Pancreas (tissue), 10 donors: ENCODE measurements at places on chromosomes 7 and 10. TPM values are rescaled to one million over a fixed set of nuclear protein-coding genes. Genes with fewer than 3 reads are reported as not detected.

Gene JAKMIP3
- 0.24 TPM for total RNA-seq

Gene NDUFB2
- 53.6 TPM for total RNA-seq

Gene NPTX2
- total RNA-seq: 29.9 TPM

Gene MIOS
- total RNA-seq: 20.0 TPM

Gene LIPJ
- 0.31 TPM for total RNA-seq

Gene LRRD1
- total RNA-seq: not detected

Gene MEPCE
- total RNA-seq: 14.6 TPM

Gene CPA2
- total RNA-seq: 7,200 TPM

Gene ADARB2
- total RNA-seq: 0.34 TPM

Gene ABCC2
- 1.2 TPM for total RNA-seq

Gene EN2
- total RNA-seq: not detected

DNA sequence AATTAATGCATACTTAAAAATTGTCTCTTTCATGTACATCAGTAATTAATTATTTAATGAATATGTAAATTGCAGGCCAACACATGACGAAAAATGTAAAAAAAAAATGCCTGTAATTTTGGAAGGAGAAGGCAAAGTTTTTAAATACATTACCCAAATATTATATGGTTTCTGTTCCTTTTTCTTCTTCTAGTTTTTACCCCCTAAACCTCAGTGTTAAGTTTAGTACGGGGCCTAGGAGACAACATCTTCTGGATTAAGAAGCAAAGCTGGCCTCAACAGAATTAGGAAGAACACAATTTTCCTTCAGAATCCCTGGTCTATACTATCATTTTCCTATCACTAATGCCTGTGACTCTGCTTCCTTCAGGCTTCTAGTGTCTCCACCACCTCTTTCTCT is 459.3 kb upstream of the NRP1 start:
- H3K36me3 ChIP-seq: no peaks in the 10 kb centered on the region
- no peaks in the 10 kb centered on the region for H3K27me3 ChIP-seq

- H3K4me3 ChIP-seq: no peak overlapping the region
- H3K27me3 ChIP-seq: no peaks in the 10 kb centered on the region
- H3K36me3 ChIP-seq: no peaks in the 10 kb centered on the region
- H3K4me1 ChIP-seq: no peaks in the 10 kb centered on the region
These were observed 42.4 kb downstream of the PLCE1 start for GRCh38 chr10:94035982-94036765.

DNA sequence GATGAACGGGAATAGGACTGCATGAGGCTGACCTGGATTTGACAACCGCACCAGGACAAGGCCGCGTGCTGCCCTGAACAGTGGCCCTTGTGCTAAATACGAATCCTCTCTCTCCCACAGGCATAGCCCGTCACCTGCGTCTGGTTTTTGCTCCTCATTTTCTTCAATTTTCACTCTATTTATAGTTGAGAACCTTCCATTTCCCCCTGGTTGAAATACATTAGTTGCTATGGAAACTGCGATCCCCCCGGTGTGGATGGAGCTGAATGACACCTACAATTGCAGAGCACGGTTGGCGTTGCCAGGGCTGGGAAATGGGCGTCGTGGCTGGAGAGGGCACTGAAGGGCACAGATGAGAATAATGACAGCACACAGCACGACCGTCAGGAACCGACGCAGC is 158.6 kb upstream of the PITRM1 start:
- no peak overlapping the region for H3K4me3 ChIP-seq
- H3K27me3 ChIP-seq: no peaks in the 10 kb centered on the region
- no peak for DNase-seq
- H3K27ac ChIP-seq: no peak overlapping the region

- H3K27me3 ChIP-seq: no peaks in the 10 kb centered on the region
- DNase-seq: no peak
- no peak overlapping the region for H3K4me3 ChIP-seq
- no peaks in the 10 kb centered on the region for H3K4me1 ChIP-seq
- H3K27ac ChIP-seq: no peak overlapping the region
These were observed 148.1 kb upstream of the CELF2 start for GRCh38 chr10:10869592-10869991.

DNA sequence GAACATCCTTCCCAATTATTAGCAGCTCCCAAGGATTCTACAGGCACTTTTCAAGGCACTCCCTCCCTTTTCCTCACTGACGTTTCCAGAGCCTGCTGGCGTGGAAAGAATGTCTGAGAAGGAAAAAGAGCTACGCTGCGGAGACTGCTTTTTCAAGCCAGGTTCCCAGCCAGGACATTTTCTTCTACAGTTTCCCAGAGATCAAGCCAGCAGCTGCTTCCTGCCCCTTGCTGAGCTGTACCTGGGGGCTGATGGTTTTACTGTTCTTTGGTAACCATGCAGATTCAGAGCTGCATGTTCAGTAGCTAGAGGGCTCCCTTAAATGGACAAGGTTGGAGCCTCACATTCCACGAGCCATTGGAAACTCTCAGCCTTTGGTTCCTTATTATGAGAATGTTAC is 133.4 kb downstream of the EVX1 start:
- H3K4me1 ChIP-seq: no peaks in the 10 kb centered on the region
- no peak overlapping the region for H3K4me3 ChIP-seq
- no peak overlapping the region for H3K27ac ChIP-seq
- DNase-seq: no peak
- H3K27me3 ChIP-seq: no peaks in the 10 kb centered on the region

GRCh38 chr10:113930482-113931057 is 76.1 kb downstream of the NHLRC2 start:
- no peaks in the 10 kb centered on the region for H3K36me3 ChIP-seq
- H3K27me3 ChIP-seq: no peaks in the 10 kb centered on the region
- no peak overlapping the region for H3K27ac ChIP-seq
- H3K4me1 ChIP-seq: no peaks in the 10 kb centered on the region
- no peak for DNase-seq

DNA sequence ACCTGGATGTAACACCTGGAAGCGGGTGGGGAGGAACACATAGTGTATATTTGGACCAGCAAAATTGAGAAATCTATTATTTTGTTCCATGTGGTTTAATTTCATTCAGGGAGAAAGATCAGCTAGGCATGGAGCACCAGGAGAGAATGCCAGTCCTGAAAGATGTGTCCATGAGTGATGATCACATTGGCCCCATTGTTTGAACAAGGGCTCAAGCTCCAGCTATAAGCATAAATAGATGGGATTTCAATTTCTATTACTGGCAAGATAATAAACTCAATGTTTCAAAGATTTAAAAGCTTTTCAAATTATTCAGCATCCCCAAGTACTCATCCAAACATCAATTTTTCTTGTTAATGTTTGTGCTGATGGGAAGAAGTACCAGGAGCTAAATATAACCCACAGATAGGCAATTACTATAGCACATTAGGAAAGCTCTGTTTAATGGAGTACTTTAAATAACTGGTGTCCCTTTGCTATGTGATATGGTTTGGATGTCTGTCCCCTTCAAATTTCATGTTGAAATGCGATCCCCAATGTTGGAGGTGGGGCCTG is 275.3 kb upstream of the PHYHIPL start:
- H3K27ac ChIP-seq: no peak overlapping the region
- no peaks in the 10 kb centered on the region for H3K4me1 ChIP-seq
- no peaks in the 10 kb centered on the region for H3K27me3 ChIP-seq
- no peak overlapping the region for H3K4me3 ChIP-seq
- no peaks in the 10 kb centered on the region for H3K36me3 ChIP-seq
- DNase-seq: no peak

DNA sequence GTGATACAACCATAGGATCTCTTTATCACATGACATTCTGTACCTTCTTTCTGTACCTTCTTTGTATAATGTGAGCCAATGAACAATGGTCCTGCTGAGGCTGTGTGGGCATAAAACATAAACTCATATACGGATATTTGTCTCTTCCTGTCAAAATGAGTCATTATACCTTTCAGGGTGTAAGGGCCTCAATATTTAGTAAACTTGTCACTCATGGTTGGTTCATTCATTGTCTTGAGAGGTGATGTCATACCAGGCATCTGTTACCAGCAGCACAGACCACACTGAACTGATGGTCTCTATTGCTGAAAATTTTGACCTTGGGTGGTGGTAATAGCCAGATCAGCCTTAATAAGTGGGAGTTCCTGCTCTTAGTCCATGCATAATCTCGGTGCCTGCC is 287.6 kb upstream of the TPK1 start:
- H3K27me3 ChIP-seq: no peaks in the 10 kb centered on the region
- no peak overlapping the region for H3K27ac ChIP-seq
- no peak for DNase-seq
- H3K4me3 ChIP-seq: no peak overlapping the region
- H3K4me1 ChIP-seq: no peaks in the 10 kb centered on the region

- DNase-seq: no peak
- no peaks in the 10 kb centered on the region for H3K36me3 ChIP-seq
- H3K27me3 ChIP-seq: no peaks in the 10 kb centered on the region
- no peak overlapping the region for H3K4me3 ChIP-seq
These were observed 111.8 kb downstream of the ADK start for GRCh38 chr10:74262856-74263255.

DNA sequence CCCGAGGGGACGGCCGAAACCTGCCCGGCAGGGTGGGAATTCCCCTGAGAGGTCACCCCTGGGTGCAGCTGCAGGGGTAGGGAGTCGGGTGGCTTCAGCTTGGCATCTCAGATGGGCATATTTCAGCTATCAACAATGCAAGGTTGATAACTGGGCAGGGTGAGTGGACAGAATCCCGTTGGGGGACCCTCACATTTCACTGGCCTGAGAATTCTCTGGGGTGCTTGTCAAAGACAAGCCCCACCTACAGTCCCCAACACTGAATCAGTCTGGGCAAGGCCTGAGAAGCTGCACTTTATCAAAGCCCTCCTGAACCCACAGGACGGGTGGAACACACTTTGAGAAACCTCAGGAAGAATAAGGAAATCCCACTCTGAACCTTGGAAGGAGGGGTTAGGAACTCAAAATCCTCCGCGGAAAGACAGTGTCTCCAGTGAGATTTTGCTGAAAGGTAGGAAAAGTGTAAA is 3.1 kb downstream of the RGS10 start:
- DNase-seq: no peak
- H3K27ac ChIP-seq: no peak overlapping the region
- no peaks in the 10 kb centered on the region for H3K4me1 ChIP-seq
- no peak overlapping the region for H3K4me3 ChIP-seq
- H3K27me3 ChIP-seq: no peaks in the 10 kb centered on the region
- no peaks in the 10 kb centered on the region for H3K36me3 ChIP-seq

- DNase-seq: no peak
- H3K36me3 ChIP-seq: no peaks in the 10 kb centered on the region
- no peak overlapping the region for H3K27ac ChIP-seq
- no peaks in the 10 kb centered on the region for H3K27me3 ChIP-seq
These were observed 3.2 kb downstream of the FRMD4A start for GRCh38 chr10:14327527-14327926.

- DNase-seq: no peak
These were observed 1.2 kb downstream of the CASD1 start for GRCh38 chr7:94510582-94511496.

DNA sequence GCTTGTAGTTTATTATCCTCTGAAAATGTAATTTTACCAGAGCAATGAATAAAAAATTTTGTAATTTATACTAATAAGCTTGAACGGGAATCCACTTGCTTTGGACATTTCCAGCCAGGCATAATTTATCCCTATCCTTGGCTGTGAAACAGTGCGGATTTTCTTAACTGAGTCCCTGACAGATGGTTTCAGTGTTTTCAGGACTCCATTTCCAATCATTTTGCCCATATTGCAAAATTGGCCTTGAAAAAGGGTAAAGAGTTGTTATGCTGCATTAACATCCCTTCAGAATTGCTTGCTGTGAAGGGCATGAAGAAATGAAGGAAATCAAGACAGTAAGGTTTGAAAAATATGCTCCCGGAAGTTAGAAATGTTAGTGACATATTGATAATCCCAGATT is 57.7 kb downstream of the NXPH1 start:
- H3K4me3 ChIP-seq: no peak overlapping the region
- H3K4me1 ChIP-seq: peaks cover 4% of the 10 kb centered on the region
- DNase-seq: no peak
- H3K36me3 ChIP-seq: no peaks in the 10 kb centered on the region
- H3K27me3 ChIP-seq: no peaks in the 10 kb centered on the region

DNA sequence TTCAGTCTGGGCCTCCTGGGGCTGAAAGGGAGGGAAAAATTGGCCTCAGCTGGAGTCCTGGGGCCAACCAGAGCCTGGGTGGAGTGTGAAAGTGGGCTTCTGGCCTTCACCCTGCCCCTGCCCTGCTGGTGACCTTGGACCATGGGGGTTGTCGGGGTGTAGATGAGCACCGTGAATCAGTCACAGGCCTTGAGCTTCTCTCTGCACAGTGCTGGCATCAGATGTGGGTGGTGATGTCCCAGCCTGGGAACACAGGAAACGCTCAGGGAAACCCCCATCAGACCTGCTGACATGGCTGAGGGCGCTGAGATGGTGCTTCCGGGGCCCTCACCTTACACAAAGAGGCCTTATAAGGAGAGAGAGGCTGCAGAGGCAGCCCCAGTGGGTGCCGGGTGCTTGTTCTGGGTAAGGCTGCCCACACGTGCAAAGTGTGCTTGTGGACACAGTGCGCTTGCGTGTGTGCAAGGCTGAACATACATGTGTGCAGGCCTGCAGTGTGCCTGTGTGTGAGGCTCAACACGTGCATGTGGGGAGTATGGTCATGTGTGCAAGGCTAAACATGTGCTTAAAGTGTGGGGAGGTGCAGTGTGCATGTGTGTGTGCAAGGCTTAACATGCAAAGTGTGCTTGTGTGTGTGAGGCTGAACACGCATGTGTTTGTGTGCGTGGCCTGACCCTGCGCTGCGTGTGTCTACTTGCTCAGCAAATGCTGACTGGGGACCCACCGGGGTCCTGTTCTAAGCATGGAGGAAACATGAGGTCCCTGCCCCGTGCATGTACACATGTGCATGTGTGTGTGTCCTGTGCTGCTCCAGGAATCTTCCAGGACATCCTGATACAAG is 6.5 kb downstream of the ARPC1B start:
- DNase-seq: no peak
- H3K4me3 ChIP-seq: no peak overlapping the region
- peak overlapping the region; percentile 48 for H3K27ac ChIP-seq
